ENCODE measurements at places on chromosomes 5 and 9.

- DNase-seq, result no peak
Measured at GRCh38 chr5:71786337-71787055, 67.4 kb downstream of the CARTPT start.

DNA sequence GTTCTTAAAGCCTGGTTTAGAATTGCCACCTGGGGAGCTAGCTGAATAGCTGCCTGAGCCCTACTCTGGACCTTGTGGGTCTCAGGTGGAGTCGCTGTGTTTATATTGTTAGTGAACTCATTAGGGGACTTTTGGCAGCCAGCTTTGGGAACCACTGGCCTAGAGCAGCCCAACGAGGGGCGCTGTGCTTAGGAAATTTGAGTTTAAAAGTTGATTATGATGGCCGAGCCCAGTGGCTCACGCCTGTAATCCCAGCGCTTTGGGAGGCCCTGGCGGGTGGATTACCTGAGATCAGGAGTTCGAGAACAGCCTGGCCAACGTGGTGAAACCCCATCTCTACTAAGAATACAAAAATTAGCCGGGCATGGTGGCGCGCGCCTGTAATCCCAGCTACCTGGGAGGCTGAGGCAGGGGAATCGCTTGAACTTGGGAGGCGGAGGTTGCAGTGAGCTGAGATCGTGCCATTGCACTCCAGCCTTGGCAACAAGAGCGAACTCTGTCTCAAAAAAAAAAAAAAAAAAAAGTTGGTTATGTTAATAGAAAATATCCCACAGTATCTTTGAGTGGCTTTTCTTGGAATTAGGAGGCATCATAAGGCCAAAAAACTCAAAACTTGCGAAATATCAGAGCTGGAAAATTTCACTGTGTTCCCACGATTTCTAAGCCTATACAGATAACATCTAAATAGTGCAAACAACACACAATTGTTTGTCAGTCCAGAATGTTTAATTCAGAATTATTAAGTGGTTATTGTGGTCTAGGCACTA lies 809 bp downstream of the MCCC2 start:
- DNase-seq, result no peak

- peak; percentile 90 for DNase-seq
Measured at GRCh38 chr9:91164724-91165520, 196.8 kb downstream of the AUH start.

DNA sequence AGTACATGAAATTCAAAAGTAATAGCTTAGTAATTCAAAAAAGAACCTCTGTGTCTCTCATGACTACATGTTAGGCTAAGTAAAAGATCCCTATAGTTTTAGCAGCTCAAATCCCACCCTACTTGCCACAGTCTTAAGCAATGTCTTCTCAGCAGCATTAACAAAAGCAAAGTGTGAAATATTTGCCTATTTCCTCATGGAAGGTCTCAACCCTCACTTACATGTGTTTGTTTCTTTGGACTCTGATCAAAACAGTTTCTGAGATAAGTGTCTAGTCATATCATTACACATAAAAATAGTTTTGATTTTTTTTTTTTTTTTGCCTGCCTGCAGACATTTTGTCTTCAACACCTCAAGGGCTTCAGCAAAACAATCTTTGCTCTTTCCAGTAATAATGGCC lies 310.5 kb downstream of the CETN3 start:
- DNase-seq, result no peak

- DNase-seq, result no peak
Measured at GRCh38 chr5:101024299-101024698, 121.2 kb upstream of the ST8SIA4 start.

DNA sequence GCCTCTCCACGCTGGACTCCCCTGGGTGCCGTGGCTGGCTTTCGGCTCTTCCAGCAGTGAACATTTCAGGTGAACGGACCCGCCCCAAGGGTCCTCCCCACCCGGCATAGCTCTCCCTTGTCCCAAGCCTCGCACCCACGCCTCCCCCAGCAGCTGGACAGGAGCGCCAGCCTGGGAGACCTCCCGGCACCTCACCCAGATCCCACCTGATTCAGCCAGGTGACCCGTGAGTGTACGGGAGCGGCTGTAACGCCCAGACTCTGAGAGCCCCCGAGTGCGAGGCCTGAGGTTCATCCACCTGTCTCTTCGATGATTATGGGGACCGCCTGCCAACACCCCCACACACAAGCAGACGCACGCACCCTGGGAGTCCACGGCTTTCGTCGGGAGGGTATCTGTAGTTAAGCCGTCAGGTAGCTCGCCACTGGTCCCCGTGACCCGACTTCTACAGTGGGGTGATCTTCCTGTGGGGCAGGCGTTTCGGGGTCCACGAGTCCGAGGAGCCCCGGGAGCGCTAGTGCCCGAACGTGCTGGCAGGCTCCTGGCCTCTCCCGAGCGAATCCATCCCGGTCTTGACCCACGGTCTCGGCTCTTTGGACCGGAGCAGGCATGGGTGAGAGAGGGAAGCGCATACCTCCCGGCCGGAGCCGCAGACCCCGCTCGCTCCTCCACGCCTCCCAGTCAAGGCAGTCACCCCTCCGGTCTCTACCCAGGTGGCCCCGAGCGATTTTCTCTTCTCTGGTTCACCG lies 14.9 kb downstream of the TRIM7 start:
- DNase-seq, result peak; percentile 78

- DNase-seq, result no peak
Measured at GRCh38 chr5:137448868-137449267, 50.3 kb downstream of the SPOCK1 start.

DNA sequence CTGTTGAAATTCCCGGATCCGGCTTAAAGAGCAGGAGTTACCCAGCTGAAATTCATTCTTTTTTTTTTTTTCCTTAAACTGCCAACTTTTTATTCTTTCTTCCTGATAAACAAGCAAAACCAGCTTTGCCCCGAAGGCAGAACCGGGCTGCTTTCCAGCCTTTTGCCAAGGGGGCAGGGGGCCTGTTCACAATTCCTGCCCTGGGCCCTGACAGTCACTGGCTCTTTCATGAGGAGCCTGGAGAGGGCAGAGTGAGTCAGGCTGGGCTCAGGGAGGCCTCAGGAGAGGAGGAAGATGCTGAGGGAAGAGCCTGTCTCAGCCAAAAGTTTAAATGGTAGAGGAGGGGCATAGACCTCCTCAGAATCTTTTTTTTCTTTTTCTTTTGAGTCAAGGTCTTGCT lies 4.8 kb downstream of the GLIPR2 start:
- no peak for DNase-seq

Data from activated T-cell treated with anti-CD3 and anti-CD28 coated beads, Interleukin-2, amount 50 U/mL, for 48 hours (primary cell).